ENCODE measurements at places on chromosomes 1 and 21. TPM values are rescaled to one million over a fixed set of nuclear protein-coding genes. Genes with fewer than 3 reads are reported as not detected.
A peak's percentile ranks its signal among the peaks of the same experiment; 100 is the strongest.

Gene MAP3K21
- total RNA-seq = 80.2 TPM

Gene FUBP1
- 141 TPM for total RNA-seq

Gene INKA2
- total RNA-seq = 8.5 TPM

Gene DIO1
- 0.81 TPM for total RNA-seq

Gene EXO1
- 8.4 TPM for total RNA-seq

Gene ACAP3
- total RNA-seq = 62.7 TPM

DNA sequence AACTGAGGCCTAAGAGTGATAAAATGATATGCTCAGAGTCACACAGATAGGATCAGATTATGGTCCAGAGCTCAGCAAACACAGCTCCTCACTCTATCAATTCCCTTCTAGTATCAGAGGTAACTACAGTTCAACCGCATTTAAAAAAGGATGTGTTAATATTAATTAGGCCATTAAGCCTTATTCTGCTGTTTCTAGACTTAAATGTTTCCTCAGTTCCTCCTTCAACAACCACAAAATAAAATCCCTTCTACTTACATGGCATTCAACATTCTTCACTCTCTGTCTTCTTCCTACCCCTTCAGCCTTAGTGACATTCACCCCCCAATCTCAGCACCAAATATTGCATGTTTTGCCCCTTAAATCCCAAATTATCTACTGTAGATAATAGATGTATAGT lies 254.9 kb downstream of the PLPP3 start:
- DNase-seq = no peak

DNA sequence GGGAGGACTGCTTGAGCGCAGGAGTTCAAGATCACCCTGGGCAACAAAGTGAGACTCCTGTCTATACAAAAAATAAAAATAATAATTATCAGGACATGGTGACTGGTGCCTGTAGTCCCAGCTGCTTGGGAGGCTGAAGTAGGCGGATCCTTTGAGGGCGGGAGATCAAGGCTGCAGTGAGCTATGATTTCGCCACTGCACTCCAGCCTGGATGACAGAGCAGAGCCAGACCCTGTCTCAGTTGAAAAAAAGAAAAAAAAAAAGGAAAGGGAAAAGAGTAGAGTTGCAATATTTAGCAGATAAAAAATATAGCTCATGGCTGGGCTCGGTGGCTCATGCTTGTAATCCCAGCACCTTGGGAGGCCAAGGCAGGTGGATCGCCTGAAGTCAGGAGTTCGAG lies 3.3 kb upstream of the S1PR1 start:
- no peak for DNase-seq

GRCh38 chr1:220813013-220813412 lies 26.3 kb downstream of the MTARC1 start:
- DNase-seq = no peak

DNA sequence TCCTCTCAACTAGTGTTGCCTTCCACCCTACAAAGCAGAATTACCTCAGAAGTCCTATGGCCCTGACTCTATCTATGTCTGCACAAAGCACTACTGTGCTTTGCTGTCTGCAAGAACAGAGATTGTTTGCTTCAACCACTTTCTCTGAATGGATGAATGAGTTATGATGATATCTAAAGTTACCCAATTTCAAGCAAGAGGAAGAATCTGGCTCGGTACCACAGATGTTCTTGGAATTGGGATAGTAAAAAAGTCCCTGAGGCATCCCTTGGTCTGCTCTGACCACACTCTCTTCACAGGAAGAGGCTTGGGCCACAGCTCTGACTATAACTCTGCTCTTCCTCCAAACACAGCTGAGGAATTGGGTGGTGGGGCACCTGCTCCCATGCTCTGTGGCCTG lies 31.2 kb downstream of the MTARC1 start:
- DNase-seq = no peak

- DNase-seq = no peak
These were observed 10.1 kb upstream of the LRRC38 start for GRCh38 chr1:13523780-13524477.

DNA sequence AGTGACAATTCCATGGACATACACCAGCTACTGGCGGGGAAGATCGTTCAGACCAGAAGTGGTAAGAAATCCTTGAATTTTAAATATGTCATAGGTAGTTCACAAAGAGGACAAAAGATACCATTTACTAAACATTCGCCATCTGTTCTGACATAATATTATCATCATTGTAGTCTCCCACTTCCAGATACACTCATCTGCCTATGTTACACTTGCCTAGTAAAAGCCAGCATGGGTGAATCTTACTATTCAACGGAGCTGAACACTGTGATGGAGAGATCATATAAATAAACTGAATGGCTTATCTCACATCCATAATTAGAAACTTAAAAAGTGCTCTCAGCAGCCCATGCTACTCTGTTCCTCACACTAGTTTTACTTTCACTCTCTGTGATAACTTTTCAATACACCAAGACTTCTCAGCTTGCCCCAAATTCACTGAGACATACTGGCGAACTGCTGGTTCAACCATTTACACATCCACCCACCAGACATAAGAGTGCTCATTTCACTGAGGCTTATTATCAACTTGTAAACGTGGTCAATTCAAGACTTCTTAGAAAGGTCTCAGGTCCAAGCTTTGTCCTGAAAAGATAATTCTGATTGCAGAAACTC lies 463 bp upstream of the PRRC2C start:
- no peak for DNase-seq

DNA sequence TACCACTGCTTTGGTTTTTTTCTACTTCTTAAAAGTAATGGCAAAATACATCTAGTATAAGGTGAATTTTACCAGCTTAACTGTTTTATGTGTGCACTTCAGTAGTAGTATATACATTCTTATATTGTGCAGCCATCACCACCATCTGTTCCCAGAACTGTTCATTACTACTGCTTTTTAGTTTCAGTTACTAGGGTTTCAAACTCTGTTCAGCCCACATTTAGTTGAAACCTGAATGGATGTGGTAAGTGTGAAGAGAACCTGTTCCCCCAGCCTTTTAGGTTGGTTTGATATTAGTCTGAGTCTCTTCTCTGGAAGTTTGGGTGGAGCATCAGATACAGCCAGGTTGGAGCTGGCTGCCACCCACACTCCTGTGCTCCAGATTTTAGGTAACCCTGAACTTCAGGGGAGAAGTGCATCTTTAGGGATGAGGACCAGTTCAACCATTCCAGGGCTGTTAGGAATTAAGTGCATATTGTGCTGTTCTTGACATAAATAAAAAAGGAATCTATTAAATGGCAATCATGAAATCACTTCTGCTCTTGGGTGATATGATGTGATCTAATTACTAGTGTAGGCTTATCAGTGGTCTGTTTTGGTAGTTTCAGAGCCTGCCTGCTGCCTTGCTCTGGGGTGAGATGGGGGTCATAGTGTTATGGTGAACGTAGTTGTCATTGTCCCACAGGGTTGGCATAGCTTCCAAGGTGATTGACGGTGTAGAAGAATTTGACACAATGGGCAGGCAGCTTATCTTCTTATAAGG lies 32.1 kb downstream of the URB2 start:
- no peak for DNase-seq

DNA sequence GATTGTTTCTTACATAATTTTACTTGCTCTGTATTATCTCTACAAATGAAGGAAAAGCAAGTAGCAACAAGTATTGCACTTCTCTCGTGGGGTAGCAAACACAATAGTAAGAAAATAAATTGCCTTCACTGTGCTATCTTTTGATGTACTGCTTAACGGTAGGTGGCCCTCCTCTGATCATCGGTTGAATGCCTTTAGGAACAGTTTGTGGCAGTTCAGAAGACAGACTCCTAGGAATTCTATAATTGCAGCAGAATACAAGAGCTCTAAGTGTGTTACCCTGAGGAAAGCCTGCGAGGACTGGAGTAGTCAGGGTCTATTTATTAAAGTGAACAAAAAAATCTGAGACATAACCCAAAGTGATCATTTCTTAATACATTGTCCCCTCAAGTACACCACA lies 1135.9 kb downstream of the KCNT2 start:
- no peak for DNase-seq

GRCh38 chr1:27033043-27033746 lies 20.5 kb upstream of the TENT5B start:
- no peak for DNase-seq

DNA sequence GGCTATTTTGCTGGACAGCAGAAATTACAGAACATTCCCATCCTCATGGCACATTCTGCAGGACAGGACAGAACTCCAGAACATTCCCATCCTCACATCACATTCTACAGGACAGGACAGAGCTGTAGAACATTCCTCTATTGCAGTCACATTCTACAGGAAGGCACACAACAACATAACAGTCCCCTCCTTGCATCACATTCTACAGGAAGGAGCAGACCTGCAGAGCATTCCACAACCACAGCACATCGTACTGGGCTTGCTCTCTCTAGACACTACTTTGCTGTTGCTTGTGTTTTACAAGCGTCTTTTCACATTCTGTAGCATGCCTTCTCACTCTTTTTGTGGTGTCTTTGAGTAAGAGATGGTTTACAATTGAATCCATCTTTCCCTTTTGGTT lies 26.8 kb upstream of the ABCB10 start:
- DNase-seq = no peak

GRCh38 chr21:29477347-29477746 lies 178.6 kb downstream of the BACH1 start:
- DNase-seq = no peak

- peak; percentile 23 for DNase-seq
These were observed 1.1 kb downstream of the PLXNA2 start for GRCh38 chr1:208242941-208243526.

DNA sequence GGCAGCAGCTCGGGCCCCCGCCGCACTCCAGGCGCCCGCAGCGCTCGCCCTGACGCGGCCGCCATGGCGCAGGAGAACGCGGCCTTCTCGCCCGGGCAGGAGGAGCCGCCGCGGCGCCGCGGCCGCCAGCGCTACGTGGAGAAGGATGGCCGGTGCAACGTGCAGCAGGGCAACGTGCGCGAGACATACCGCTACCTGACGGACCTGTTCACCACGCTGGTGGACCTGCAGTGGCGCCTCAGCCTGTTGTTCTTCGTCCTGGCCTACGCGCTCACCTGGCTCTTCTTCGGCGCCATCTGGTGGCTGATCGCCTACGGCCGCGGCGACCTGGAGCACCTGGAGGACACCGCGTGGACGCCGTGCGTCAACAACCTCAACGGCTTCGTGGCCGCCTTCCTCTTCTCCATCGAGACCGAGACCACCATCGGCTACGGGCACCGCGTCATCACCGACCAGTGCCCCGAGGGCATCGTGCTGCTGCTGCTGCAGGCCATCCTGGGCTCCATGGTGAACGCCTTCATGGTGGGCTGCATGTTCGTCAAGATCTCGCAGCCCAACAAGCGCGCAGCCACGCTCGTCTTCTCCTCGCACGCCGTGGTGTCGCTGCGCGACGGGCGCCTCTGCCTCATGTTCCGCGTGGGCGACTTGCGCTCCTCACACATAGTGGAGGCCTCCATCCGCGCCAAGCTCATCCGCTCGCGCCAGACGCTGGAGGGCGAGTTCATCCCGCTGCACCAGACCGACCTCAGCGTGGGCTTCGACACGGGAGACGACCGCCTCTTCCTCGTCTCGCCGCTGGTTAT lies 2.8 kb downstream of the KCNJ9 start:
- DNase-seq = peak; percentile 80

- DNase-seq = no peak
These were observed 36.3 kb upstream of the PCBP3 start for GRCh38 chr21:45607021-45607908.

DNA sequence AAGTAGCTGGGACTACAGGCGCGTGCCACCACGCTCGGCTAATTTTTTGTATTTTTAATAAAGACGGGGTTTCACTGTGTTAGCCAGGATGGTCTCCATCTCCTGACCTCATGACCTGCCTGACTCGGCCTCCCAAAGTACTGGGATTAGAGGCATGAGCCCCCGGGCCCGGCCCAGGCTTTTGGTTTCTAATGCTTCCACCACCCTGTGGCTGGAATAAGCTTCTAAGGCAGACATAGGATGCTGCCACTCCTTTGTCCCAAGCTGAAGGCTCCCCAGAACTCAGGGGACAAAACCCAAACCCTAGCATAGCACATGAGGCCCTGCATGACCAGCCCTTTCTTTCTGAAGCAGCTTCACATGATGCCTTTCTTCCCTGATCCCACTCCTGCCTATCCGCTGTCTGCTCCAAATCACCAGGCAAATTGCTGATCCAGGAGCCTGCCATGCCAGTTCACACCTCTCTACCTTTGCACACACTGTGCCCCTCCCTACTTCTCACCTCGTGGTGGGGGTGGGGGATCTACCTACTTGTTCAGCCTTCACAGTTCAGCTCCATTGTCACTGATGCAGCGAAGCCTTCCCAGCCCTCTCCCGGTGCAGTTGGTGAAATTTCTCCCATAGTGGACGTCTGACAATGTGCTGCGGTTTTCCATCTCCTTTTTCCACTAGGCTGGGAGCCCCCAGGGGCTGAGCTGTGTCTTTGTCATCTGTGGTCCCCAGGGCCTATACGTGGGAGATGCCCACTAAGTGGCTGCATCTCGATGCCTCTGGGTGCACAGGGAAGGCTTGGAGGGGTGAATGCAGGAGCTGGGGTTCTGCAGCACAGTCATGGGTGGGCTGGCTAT lies 6.9 kb downstream of the PTPRU start:
- DNase-seq = no peak

DNA sequence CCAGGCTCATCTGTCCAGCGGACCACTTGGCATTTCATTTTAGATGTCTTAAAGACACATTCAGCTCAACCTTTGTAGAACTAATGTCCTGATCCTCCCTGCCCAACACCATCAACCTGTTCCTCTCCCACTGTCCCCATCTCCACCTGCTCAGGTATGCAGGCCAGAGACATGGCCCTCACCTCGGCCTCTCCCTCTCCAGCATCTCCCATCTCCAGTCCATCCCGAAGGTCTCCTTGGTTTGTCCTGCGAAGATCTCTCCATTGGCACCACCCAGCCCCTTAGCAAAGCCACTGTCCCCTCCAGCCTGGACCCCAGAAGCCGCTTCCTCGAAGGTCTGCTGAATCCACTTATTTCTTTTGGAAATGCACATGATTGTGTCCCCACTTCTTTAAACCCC lies 20.9 kb upstream of the KCNC4 start:
- no peak for DNase-seq

DNA sequence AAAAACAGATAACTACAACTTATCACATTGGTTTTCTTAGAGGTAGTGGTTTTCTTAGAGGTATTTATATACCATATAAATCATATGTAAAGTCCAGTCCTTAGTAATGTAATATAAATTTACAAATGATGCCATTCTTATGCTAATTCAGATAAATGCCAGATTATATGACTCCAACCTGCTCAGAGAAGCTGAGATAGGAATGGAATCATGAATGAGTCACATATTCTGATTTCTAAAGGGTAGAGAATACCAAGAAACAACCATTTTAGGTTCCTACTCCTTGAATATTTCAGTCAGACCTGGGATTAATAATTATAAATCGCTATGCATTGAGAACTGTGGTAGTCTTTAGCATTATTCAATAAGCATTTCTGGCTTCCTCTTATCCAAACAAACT lies 760.1 kb upstream of the NEGR1 start:
- no peak for DNase-seq
